ENCODE measurements at places on chromosomes 2 and 18.

DNA sequence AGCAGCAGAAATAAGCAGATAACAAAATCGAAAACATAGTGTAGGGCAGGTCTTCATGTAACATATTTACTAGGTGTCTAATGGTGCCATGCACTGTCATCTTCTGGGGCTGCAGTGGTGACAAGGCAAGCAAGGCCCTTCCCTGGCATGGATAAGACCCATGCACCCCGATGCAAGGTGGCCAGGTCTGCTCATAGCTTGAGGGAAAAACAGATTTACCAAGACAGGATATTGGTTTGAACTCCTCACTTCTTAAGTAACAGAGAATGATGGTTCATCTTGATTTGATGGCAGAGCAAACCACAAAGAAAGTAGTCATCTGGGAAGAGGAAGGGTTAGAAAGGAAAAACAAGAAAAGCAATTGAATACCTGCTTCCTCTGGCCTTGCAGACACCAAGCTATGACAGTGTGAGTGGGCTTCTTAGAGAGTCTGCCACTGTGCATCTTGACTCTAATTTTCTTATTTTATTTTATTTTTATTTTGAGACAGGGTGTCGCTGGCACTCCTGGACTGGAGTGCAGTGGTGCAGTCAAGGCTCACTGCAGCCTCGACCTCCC lies 35.8 kb upstream of the EML6 start:
- DNase-seq, result no peak

- no peak for DNase-seq
These were observed 102.4 kb upstream of the ST6GAL2 start for GRCh38 chr2:106988361-106988760.

- peak; percentile 90 for DNase-seq
These were observed 52.9 kb downstream of the SCG2 start for GRCh38 chr2:223549215-223549614.

DNA sequence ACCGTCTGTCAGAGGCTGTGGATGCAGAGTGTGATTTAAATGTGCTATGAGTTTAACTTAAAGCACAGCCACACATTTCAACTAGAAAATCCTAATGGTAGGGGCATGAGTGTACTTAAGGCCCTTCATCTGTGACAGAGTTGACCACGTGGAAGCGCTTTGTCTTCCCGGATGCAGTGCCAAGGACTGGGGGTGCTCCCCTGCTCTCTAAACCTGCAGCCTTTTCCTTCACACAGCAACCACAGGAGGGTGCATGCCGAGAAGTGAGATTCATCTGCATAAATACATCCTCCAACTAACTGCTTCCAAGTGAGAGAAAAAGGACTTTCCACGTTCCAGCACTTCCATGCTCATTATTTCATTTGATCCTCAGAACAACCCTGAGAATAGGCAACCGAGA lies 149.6 kb downstream of the MYT1L start:
- no peak for DNase-seq

GRCh38 chr2:231604685-231605606 lies 12.3 kb downstream of the TEX44 start:
- DNase-seq, result peak; percentile 98

Measured in choroid plexus epithelial cell (primary cell).